Natural killer cell treated with Interleukin-12 subunit alpha and Interleukin-12 subunit beta and Interleukin-15 and Interleukin-18, amount 100 ng/mL, for 72 hours (primary cell): ENCODE measurements at places on chromosomes 3 and 15. TPM values are rescaled to one million over a fixed set of nuclear protein-coding genes. Genes with fewer than 3 reads are reported as not detected.

ROBO2 gene
- not detected for total RNA-seq

DNA sequence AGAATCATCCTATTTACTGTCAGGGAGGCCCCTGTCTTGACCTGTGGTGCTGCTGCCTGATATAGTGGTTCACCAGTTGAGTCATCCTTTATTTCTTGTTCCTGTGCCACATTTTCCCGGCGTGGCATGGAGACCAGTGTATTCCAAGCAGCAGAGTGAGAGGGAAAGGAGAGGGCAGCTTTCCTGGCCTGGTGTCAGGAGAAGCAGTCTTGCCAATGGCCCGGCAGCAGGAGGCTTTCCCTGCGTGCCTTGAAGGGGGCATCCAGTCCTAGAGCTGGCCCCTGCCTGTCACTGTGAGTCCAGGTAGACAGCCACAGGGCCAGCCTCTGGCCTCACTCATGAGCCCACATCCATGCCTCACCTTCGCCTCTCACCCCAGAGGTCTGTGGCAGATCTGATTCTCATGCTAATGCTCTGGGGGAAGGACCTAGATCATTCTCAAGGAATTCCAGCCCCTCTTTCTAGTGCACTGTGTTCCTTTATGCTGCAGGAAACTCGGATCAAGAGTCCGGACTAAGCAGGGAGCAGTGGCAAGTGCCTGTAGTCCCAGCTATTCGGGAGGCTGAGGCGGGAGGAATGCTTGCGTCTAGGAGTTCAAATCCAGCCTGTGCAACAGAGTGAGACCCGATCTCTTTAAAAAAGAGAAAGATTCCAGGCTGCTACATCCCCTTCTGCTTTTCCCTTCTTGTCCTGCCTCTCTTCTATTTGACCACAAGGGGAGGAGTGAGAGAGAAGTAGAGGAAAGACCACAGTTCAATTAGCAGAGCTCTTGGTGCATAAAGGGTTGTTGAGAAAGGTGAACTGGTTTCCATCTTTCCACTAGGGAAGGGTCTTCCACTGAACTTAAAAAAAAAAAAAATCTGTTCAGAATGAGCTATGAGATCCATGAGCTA lies 66.8 kb upstream of the HACD2 start:
- DNase-seq, result no peak

DNA sequence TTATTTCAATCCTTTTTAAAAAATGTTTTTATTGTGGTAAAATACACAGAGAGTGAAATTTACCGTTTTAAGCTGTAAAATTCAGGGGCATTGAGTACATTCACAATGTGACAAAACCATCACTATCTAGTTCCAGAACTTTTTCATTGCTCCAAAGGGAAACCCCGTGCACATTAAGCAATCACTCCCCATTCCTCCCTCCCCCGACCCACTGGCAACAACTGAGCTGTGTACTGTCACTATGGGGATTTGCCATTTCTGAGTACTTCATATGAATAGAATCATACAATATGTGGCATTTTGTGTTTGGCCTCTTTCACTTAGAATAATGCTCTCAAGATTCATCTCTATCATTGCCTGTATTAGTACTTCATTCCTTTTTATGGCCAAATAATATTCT lies 45.5 kb upstream of the BOC start:
- DNase-seq, result no peak

DNA sequence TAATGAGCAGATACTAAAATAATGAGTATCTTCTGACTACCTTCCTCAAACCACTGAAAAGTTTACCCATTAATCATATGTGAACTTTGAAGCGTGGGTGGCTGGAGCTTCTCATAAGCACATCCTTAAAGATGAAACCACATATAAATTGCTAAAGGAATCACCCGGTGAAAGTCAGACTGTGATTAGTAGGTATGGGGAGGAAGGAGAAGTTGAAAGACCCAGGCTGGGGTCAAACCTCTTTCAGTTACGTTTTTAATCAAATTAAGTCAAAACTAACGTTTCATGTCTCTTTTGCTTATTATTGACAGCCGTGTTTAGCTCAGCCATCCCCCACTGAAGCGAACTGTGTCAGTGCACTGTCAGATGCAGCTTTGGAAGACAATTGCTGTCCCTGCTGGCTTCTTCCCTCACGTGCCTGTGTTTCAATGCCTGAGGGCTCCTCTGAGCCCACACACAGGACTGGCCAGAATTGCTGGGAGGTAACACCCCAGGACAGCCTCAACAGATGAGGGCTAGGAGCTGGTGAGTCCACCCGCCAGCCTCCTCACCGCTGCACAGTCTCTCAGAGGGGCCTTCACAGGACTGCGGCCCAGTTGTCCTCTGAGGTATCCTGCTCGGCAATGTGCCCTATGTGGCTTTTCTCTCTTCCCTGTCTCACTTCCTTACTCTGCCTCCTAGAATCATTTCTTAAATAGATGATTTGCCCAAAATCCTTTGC lies 29.3 kb upstream of the SH3BP5 start:
- DNase-seq, result no peak

DNA sequence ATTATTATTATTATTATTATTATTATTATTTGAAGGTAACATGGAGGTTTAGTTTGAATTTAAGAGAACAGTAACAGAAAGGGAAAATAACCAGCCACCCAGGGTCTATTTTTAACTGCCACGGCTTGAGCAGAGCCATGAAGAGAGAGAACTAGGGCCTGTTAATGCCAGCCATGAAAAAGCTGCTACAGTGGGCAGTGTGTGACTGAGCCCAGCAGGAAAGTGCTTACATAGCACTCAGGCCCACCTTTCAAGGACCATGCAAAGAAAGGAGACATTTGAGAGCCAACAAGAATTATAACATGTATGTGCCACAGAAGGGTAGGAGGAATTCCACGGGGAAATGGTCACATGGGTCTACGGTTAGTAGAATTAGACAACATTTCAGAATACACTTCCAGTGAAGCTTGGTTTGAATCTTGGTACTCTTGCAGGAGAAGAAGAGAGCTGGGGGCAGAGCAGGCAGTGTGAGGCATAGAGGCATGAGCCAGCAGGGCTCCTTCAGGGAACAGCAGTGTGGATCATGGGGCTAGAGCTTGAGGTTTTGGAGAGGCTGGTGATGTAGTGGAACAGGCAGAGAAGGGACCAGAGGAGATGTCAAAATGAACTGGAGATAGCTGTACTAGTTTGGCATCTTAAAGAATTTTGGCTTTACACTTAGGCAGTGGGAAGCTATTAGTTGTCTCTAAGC lies 140.7 kb downstream of the CMSS1 start:
- no peak for DNase-seq

TMCO5A gene
- not detected for total RNA-seq

DNA sequence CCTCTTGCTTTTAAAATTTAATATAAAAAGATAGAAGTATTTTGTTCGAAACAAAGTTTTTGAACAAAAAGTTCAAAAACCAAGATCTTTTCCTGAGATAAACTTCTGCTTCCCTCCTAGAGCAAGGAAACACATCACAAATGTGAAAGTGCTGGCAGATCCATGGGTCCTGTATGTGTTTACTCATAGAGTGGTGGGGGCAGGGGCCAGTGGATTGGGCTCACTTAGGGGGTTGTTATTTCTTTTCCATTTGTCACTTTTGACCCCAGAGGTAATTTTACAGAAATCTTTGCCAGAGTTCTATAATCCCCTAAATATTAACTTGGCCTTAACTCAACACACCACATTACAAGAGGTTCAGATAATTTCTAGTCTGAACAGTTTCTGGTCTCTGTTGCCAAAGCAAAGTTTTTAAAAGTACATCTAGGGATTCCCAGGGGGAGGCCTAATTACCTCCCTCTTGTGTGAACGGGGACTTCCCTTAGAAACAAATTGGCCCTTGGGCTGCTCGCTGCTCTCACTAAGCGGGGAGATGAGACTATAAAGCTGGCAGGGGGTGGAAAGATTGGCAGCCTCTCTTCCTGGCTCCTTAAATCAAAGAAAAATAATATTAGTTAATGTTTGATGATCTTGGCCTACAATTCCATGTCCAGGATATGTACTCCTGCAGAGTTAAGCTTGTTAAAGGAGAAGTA lies 66.8 kb upstream of the PTX3 start:
- DNase-seq, result no peak

- DNase-seq, result no peak
These were observed 195.9 kb upstream of the TBC1D5 start for GRCh38 chr3:17938313-17938712.

LTF gene
- 0.20 TPM for total RNA-seq

GRCh38 chr3:64225695-64226499 lies 631 bp upstream of the PRICKLE2 start:
- no peak for DNase-seq
